ENCODE measurements at places on chromosomes 11 and 22.

- DNase-seq, result no peak
Observed at GRCh38 chr11:15093432-15093831, 20.0 kb downstream of the CALCB start.

- no peak for DNase-seq
Observed at GRCh38 chr22:37169947-37170688, 17.9 kb downstream of the C1QTNF6 start.

DNA sequence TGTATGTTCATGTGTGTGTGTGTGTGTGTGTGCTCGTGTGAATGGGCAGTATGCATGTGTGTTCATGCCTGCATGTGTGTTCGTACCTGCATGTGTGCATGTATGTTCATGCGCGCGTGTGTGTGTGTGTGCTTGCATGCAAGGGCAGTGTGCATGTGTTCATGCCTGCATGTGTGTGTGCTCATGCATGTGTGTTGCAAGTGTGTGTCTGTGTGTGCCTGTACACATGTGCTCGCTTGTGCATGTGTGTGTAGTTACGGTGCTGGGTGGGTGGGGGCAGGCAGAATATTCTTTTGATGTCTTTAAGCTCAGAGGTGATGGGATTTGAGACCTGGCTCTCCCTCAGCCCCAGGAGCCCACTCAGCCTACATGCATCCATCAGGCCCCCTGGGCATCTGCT lies 822.1 kb downstream of the BRD1 start:
- no peak for DNase-seq

- no peak for DNase-seq
Observed at GRCh38 chr11:102473543-102473942, 21.0 kb upstream of the TMEM123 start.

DNA sequence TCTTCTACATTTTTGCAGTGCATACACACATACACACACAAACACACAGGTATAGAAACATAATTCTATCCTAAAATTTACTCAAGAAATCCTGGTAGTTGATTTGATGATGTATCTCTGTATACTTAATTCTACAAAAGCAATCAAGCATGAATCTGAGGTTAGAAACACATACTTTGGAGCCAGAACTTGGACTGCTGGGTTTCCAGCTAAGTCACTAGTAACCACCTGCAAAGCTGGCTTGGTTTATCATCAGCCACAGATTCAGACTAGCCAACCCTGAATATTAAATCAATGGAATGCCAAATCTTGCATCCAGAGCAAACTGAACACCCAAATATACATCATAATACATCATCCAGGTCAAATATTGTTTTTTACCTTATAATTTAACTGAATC lies 24.8 kb upstream of the POU2AF2 start:
- DNase-seq, result no peak

GRCh38 chr22:20857247-20857643 lies 1.4 kb downstream of the PI4KA start:
- DNase-seq, result no peak

DNA sequence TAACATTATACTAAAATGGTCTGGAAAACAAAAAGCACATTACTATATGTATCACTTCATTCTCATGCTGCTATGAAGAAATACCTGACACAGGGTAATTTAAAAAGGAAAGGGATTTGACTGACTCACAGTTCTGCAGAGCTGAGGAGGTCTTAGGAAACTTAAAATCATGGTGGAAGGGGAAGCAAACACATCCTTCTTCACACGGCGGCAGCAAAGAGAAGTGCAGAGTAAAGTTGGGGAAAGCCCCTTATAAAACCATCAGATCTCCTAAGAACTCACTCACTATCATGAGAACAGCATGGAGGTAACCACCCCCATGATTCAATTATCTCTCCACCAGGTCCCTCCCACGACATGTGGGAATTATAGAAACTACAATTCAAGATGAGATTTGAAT lies 60.0 kb downstream of the FAM181B start:
- DNase-seq, result no peak

Measured in GM13977 (cell line).